ENCODE measurements at places on chromosomes 12 and 14.

DNA sequence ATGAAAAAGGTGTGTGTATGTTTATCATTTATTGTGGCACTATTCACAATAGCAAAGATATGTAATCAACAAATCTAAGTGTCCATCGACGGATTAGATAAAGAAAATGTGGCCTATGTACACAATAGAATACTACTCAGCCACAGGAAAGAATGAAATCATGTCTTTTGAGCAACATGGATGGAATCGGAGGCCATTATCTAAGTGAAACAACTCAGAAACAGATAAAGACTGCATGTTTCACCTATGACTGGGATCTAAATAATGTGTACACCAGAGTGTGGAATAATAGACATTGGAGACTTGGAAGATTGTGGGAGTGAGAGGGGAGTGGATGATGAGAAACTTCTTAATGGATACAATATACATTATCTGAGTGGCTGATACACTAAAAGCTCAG lies 44.0 kb downstream of the CCER1 start:
- no peak for DNase-seq

- no peak for DNase-seq
Observed at GRCh38 chr14:103194256-103195045, 71.2 kb downstream of the TNFAIP2 start.

DNA sequence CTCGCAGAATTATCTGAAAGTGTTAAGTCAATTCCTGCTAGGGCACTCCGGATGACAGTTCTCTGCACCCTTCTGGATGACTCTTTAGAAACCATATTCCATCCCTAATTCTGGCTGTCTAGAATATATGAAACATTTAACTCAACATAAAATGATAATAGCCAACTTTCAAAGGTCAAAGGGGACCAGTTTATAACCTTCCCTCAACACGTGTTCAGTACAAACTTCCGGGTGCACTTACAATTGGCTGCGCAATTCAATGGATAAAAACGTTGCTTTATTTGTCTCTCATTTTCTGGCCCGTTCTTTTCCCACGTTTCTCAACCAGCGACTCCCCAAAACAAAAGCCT lies 1.3 kb downstream of the SBNO1 start:
- no peak for DNase-seq

- no peak for DNase-seq
Observed at GRCh38 chr12:43540470-43540869, 11.5 kb downstream of the ADAMTS20 start.

GRCh38 chr12:102197789-102198188 lies at the start of gene PMCH:
PMCH (minus strand) TSS chr12:102197833; CDS start chr12:102197770, 63 bp downstream.
- DNase-seq: no peak

GRCh38 chr14:51862176-51862796 lies 1.9 kb downstream of the GNG2 start:
- no peak for DNase-seq

GRCh38 chr12:57027805-57028153 lies 11.4 kb upstream of the TAC3 start:
- DNase-seq: no peak

DNA sequence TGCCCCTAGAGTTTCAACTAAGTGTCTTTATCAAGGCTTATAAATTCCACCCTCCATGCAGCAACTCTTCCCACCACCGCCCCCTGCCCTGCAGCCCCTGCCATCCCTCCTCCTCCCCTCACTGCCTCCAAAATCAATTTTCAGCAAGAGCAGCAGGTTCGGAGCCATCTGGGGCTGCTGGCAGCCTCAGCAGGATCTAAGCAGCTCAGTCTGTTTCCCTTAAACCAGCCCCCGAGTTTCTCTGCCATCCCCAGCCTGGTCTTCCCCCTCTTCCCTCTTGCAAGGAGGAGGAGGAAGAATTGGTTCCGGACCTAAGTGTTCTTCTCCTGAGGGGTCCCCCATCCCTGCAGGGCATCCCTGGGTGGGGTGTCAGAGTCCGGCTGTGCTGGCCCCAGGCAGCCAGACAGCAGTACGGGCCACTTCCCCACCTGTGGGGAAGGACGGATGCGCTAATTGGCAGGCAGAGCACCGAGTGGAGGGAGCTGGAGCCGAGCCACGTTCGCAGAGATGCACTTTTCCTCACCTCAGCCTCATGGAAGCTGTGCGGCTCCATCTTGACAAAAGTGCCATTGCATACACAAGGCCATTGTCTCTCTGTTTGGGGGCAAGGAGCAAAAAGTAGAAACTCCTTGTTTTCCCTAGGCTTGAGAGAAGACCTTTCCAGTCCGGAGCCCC lies 189.3 kb downstream of the KCNA5 start:
- no peak for DNase-seq

DNA sequence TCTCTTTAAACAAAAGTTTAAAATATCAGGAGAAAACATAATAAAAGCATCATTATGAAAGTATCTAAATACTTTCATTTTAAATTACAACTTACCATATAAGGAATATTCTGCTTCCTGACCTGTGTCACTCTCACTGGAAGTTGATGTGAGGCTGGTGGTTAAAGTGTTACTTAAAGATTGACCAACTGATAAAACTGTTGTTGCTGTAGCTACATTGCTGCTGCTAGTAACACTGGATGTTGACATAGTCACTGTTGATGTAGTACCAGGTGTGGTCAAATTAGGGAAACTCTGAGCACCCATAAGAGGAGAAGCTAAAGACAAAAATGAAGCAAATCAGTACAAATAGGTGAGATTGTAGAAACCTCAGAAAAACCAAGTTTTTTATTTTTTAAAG lies 79.9 kb downstream of the HECTD1 start:
- DNase-seq: no peak

All from esophagus muscularis mucosa (tissue), 4 donors.